ENCODE measurements at places on chromosomes 12 and 14. TPM values are rescaled to one million over a fixed set of nuclear protein-coding genes. Genes with fewer than 3 reads are reported as not detected.
A peak's percentile ranks its signal among the peaks of the same experiment; 100 is the strongest.

DNA sequence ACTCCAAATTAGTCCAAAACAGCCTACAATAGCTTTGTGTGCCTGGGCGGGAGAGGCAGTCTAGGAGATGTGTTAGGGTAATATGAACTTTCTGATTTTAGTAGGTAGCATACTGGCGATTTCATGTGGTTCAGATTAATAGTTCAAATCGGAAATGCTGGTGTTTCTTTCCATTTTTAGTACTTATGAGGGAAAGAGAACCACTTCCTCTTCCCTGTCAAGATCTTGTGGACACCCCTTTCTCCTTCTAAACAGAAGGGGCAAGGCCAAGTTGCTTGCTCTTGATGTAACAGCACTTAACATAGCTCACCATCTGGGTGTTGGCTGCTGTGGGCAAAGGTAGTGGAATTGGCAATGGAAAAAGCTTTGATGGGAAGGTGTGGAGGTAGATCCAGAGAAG is 32.2 kb upstream of the IGF1 start:
- no peak for DNase-seq

The PTCSC3 gene
- not detected for total RNA-seq

The RPGRIP1 gene
- total RNA-seq: 0.07 TPM

The PAPLN gene
- 5.9 TPM for total RNA-seq

GRCh38 chr14:24734917-24735500 is 101.0 kb upstream of the GZMB start:
- DNase-seq: peak; percentile 33

The SYT1 gene
- 1.2 TPM for total RNA-seq

The RAP1B gene
- 166 TPM for total RNA-seq

The SMOC1 gene
- total RNA-seq: 1.3 TPM

- no peak for DNase-seq
Observed at GRCh38 chr12:62320054-62320453, 59.9 kb downstream of the USP15 start.

The ADGRD1 gene
- not detected for total RNA-seq

GRCh38 chr14:22071006-22071405 is 397.4 kb upstream of the OR4E1 start:
- no peak for DNase-seq

- no peak for DNase-seq
Observed at GRCh38 chr14:61469781-61470180, 148.4 kb downstream of the PRKCH start.

The FIGNL2 gene
- 3.7 TPM for total RNA-seq

- peak; percentile 83 for DNase-seq
Observed at GRCh38 chr12:53696285-53696654, 20.4 kb upstream of the ATP5MC2 start.

DNA sequence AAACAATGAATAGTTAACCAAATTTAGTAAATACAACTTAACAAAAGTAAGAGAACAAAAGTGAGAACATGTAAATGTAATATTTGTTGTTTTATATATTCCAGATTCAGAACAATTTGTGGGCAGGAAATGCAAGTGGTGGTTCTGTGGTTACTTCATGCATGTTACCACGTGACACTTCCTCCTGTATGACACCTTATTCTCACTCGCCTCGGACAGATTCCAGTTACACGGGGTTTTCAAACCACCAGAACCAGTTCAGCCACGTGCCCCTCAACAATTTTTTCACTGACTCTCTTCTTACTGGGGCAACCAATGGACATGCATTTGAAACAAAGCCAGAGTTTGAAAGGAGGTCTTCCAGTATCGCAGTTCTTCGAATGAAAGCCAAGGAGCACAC is 21.0 kb downstream of the ALX1 start:
- DNase-seq: no peak

- no peak for DNase-seq
Observed at GRCh38 chr12:2479851-2480535, 314.8 kb upstream of the FKBP4 start.

Data from epithelial cell of proximal tubule (primary cell).